SJSA1 (cell line): ENCODE measurements at places on chromosomes 1 and 21.

DNA sequence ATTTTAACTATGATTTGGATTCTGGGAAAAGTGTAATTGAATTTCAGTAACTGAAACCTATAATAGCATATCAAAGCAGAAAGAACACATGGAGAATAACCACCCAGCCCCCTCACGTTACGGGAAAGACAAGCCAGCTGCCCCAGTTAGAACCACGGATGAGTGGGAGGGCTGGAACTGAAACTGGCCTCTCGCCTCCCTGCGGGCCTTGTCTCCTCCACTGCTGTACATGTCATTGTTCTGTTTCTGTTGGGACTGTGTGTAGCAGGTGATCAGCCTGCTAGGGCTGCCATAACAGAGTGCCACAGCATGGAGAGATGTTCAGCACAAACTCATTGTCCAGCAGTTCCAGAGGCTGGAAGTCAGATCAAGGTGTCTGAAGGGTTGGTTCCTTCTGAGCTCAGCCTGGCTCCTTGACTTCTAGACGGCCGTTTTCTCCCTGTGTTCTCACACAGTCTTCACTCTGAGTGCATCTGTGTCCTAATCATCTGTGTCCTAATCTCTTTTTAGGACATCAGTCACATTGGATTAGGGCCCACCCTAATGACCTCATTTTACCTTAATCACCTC is 52.4 kb downstream of the MAP3K21 start:
- no peak overlapping the region for H3K27ac ChIP-seq
- H3K4me1 ChIP-seq: no peaks in the 10 kb centered on the region
- 0 out of 2 replicates have a peak, but pooled peaks cover 2% of the 10 kb centered on the region for H3K27me3 ChIP-seq
- H3K36me3 ChIP-seq: no peaks in the 10 kb centered on the region
- DNase-seq: no peak

GRCh38 chr1:41501581-41501980 is 17.1 kb upstream of the EDN2 start:
- H3K4me1 ChIP-seq: peaks cover 70% of the 10 kb centered on the region
- no peak for DNase-seq
- H3K36me3 ChIP-seq: peaks cover 78% of the 10 kb centered on the region
- no peak overlapping the region for H3K4me3 ChIP-seq
- H3K27ac ChIP-seq: no peak overlapping the region
- no peaks in the 10 kb centered on the region for H3K27me3 ChIP-seq

GRCh38 chr21:32554832-32555638 is 30.3 kb downstream of the TCP10L start:
- no peaks in the 10 kb centered on the region for H3K27me3 ChIP-seq
- H3K4me3 ChIP-seq: no peak overlapping the region
- H3K36me3 ChIP-seq: no peaks in the 10 kb centered on the region

DNA sequence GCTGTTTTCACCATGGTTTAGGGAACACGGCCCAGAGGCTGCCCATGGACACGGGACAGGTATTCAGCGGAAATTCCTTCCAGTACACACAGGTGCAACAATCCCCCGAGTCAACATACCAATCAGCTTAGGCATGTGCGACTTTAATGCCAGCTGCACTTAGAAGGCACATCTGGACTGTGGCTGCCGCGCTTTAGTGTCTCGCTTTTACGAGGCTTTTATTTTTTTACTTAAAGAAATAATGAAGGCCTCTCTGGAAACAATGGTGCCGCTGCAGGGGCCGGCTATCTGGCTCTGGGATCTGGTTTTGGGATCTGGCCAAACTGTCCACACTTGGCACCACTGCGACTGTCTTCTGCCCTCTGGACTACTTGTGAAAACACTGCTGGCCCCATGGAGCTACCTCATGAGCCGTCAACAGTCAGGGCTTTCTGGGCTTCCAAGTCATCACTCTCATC is 55.5 kb downstream of the SLC66A1 start:
- H3K27ac ChIP-seq: no peak overlapping the region
- H3K4me1 ChIP-seq: no peaks in the 10 kb centered on the region
- DNase-seq: no peak
- H3K27me3 ChIP-seq: no peaks in the 10 kb centered on the region
